ENCODE measurements at places on chromosomes 4 and X.

DNA sequence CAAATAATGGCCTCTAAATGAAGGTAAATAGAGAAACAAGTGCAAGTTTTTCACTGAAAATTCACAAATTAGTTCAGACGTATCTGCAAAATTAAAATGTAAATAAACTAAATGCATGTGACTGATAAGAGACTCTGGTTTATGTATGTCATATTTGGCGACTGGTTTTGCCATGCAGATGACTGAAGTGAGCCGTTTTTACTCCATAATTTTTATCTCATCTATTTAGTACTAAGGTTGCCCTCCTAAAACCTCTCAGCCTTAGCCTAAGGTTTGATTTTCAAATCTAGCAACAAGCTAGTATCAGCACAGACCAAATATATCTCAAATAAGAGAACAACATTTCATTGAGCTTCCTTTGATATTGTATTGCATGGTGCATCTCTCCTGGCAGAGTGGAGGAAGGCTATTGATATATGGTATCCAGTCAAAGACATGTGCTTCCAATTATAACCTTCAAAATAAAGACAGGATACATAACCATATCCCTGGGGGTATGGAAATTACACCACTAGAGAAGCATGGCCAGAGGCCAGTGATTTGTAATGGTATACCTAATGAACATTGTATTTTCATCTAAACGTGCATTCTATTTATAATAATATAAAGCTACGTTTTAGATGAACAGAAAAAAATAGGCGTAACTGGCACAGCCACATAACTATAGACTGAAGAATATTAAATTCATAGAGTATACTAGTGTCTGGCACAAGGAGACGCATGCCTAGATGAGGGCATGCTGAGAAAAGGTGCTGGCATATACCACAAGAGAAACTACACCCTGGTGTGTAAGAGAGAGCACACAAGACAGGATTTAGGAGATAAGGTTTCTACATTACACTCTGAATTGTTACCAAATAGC lies 392.6 kb upstream of the INTU start:
- DNase-seq, result no peak

DNA sequence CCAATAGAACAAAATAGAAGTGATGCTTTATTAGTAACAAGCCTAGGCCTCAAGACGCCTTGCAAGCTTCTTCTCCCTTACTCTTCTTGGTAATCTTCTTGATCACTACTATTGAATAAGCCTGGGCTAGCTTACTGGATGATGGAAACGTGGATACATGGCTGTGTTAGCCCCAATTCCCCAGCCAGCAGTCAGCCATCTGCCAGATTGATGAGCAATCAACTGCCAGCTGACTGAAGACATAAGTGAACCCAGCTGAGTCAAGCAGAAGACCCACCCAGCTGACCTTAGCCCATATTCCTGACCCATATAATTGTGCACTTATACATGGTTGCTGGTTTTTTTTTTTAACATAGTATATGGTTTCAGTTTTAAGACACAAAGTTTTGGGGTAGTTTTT lies 130.4 kb downstream of the DHX15 start:
- DNase-seq, result no peak

- no peak for DNase-seq
Measured at GRCh38 chr4:140078366-140078765, 75.6 kb downstream of the MAML3 start.

DNA sequence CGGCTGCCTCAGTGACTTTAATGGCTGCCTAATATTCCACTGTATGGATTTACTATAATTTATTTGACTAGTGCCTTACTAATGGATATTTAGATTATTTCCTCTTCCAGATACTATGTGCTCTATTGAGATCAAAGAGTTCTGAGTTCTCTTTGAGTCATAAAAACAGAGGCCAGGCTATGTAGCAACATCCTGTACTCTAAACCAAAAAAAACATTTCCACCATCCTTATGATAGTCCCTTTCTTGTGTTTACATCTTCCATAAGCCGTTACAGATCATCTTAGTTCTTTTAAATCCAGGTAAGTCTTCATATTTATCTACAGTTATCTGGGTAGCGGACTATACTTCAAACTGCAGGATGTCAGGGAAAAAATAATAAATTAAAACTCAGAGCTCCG lies 56.6 kb upstream of the TMEM184C start:
- DNase-seq, result no peak

DNA sequence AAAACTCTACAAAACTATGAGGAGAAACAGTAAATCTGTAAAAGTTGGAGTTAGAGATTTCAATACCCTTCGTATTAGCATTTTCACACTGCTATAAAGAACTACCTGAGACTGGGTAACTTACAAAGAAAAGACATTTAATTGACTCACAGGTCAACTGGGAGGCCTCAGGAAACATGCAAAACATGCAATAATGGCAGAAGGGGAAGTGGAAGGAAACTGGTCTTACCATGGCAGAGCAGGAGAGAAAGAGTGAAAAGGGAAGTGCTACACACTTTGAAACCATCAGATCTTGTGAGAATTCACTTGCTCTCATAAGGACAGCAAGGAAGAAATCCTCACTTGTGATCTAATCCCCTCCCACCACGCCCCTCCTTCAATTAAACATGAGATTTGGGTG lies 949.9 kb downstream of the TECRL start:
- no peak for DNase-seq

- DNase-seq, result no peak
Measured at GRCh38 chr4:19399001-19399400, 852.7 kb upstream of the SLIT2 start.

DNA sequence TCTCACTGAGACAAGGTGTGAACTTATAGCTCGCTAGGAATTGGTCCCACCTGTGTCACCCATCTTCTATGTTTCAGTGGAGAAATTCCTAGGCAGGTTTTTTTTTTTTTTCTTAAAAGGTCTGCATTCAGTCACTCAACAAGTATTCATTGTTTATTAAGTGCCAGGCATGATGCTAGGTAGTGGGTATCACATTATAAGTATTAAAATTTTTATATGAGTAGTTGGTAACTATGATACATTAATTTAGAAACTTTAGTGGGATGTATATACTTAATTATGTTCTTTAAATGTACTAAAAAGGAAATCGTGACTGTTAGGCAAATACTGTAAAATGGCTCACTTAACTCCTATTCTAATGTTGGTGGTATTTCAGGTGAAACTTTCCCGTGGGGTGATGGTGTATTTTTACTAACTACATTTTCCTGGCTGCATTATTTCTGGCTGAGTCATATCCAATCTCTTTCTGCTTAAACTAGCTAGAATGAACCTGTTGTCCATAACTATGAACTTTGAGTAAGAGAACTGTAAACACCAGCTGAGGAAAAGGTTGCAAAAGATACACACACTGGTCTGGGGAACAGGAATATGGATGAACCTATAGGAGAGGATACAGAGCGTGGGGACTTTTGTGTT lies 49.3 kb upstream of the MED14 start:
- no peak for DNase-seq

GRCh38 chr4:157271166-157271869 lies 50.8 kb downstream of the GRIA2 start:
- DNase-seq, result no peak

DNA sequence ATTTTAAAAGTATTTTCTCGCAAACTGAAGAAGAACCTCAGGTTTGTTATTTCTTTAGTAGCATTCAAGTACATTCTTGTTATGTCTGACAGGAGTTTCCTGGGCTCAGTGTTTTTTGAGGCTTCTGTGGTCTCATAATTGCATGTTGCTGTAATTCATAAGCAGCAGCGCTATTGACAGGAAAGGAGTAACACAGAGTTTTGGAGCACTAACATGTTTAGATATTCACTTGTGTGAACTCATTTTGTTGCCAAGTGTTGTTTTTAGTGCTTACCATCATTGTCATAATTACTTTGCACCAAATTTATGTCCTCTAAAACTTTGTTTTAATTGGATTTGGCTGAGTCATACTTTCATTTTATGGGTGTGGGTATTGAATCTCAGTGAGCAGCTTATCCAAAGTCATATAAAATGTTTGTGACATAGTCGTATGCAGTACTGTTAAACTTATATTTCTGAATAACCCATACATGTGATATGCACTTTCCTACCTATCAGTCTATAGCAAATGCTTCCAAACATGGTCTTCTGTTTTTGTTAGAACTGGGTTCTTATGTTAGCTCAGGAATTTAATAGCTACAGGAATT lies 358.7 kb upstream of the CTSO start:
- DNase-seq, result no peak

DNA sequence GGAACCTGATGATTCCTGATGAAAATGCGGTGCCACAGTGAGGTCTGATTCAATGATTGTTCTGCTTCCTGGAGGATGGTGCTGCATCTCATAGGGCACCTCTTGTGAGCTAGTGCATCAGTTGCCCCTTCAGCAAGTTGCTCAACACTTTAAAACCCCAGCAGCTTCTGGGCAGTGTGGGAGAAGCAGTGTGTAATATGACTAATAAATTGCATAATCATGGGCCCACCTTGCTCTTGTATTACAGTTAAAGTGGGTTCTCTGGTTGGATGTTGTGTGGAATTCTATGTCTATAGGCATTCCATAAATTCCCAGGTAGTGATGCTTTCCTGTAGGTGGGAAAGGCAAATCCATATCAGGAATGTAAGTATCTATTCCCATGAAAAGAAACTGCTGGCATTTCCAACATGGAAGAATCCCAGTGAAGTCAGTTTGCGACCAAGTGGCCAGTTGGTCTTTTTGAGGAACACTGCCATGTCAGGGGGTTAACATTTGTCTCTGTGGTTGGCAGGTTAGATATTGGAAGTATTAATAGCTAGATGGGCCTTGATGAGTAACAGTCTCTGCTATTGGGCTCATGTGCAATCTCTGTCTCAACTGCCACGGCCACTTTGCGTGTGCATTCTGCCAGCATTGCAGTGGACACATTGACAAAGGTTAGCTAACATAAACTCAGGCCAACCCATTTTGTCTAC lies 121.1 kb upstream of the OTUD4 start:
- no peak for DNase-seq

DNA sequence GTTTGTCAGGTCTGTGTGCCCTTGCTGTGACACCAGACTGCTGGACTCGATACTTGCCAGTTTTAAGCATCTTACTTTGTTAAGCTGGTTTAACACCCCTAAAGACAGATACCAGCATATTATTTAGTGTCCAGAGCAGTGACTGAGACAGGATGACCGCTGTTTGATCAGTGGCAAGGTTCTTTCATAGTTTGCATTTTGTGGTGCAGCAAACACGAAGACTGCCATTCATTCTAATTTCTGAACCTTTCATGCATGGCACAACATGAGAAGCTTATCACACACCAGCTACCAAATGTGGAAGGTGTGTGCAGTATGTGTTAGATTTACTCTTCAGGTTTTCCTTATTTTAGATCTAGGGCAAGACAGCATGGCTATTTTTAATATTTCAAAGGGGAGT lies 28.2 kb downstream of the JADE1 start:
- DNase-seq, result no peak

- DNase-seq, result no peak
Measured at GRCh38 chrX:49878128-49878833, 1.0 kb upstream of the USP27X start.

DNA sequence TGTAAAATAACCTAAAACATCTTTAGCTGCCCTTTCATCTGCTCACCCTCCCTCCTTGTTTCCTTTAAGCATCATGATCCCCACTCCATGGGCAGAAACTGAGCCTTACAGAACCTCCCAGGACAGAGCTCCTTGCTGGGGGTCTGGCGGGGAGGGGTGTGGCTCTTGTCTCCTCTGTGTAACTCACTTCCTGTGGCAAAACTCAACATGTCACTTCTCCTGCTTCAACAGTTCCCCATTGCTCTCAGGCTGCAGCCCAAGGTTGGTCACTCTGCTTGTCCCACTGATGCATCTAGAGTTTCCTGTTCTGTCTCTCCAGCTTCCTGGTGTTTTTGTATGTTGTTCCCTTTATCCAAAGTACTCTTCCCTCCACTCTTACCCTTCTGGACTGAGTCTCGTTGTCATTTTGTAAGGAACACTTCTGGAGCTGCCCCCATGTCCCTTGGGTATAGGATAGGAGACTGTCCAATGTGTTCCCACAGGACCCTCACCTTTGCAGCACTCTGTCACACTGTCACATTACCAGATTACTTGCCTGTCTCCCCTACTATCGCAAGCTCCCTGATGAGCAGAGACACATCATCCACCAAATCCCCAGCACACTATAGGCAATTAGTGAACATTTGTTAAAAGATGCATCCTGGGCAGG lies 19.6 kb downstream of the TMEM31 start:
- no peak for DNase-seq

GRCh38 chrX:132331532-132331931 lies 112.3 kb upstream of the RAP2C start:
- no peak for DNase-seq

GRCh38 chr4:25908491-25908901 lies 5.5 kb upstream of the SMIM20 start:
- DNase-seq, result peak; percentile 91

GRCh38 chr4:79476196-79476595 lies 68.2 kb upstream of the GK2 start:
- no peak for DNase-seq

DNA sequence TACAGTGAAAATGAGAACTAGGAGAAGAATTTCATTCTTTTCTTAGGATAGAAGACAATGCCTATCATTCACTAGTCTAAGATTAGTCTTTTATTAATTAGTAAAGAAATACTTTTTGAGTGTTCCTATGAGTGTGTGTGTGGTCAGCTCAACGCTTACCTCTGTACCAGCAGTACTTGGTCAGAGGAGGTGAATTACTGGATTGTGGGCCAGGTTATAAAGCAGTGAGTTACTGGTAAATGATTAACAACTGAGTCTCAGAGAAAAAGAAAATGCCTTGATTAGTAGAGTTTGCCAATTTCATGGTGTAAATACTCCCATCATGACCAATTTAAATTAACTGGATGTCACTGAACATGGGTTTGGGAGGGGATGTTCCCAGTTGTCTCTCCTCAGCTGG lies 444.6 kb downstream of the STIM2 start:
- no peak for DNase-seq

DNA sequence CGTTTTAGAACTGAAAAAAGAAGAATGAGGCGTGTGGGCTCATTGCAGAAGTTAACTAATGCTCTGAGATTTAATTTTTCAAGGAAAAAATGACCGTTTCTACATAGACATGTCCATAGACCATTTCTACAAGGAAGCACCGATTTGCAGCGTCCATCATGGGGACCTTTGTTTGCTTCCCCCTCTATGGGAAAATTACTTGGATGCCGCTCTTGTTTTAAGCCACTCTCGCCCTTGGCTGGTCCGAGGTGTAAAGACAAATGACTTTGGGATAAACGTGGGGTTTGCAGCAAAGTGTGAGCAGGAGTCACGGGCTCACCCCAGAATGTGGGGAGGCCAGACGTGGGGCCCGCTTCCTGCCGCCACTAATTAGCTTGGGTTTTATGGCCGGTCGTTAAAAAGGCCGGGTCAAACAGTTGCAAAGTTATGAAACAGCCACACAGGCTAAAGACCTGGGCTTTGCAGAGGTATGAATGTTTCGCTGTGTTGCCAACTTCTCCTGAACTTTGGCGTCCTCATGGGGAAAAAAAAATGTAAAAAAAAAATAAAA lies 235.9 kb downstream of the SHOX start:
- no peak for DNase-seq

- DNase-seq, result peak; percentile 40
Measured at GRCh38 chr4:6953751-6954380, 44.2 kb downstream of the TBC1D14 start.

DNA sequence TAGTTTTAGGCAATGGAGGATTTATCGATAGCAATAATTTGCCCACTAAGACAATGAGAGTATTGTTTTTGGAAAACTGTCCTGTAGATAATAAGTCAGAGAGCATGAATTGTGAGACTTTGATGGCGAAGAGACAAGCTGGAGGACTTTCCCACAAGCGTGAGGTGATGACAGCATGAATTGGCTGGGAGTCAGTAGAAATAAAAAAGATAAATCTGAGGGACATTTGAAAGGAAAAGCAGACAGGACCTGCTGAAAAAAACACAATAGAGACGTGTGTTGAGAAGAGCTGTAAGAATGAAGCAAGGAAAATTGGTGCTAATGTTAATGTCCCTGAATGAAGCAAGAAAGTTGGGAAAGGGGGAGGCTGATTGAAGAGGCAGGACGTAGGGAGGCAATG lies 233.5 kb downstream of the DCTD start:
- peak; percentile 20 for DNase-seq

Measured in GM04504 (cell line).